ENCODE measurements at places on chromosomes 4 and X.

DNA sequence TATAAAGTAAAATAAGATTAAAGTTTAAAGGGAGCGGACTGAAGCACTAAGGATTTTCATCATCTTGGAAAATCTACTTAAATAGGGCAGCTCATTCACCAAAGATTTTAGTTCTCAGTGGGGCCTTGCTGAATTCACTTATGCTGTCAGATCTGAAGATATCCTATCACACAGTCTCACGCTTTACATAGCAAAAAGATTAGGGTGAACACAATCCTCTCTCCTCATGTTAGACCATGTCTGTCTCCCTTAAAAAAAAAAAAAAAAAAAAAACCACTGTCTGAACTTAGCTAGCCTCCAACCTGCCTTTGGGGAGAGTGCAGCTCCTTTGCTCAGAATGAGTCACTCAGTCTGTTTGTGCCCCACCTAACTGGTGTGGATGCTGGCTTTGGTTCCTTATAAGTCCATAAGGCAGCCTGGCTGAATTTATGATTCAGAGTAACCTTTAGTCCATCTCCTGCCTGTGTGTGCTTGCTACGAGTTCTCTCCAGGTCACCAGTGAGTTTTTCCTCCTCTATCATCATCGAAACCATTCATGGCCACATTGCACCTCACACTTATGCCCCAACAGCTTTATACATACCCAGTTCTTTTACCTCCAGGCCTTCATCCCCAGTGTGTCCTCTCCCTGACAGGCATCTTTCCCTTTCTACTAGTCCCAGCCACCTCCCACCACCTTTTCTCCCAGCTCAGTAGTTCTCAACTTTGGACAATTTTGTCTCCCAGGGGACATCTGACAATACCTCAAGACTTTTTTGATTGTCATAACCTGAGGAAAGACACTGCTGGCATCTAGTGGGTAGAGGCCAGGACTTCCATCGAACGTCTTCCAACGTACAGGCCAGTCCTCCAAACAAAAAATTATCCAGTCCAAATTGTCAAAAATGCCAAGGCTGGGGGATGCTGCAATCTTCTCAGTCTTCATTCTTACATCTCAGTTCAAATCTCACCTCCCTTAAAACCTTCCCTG, 220.7 kb upstream of the EMCN start:
- no peak for DNase-seq

- no peak for DNase-seq
Observed at GRCh38 chrX:39939678-39940077, 158.1 kb downstream of the BCOR start.

DNA sequence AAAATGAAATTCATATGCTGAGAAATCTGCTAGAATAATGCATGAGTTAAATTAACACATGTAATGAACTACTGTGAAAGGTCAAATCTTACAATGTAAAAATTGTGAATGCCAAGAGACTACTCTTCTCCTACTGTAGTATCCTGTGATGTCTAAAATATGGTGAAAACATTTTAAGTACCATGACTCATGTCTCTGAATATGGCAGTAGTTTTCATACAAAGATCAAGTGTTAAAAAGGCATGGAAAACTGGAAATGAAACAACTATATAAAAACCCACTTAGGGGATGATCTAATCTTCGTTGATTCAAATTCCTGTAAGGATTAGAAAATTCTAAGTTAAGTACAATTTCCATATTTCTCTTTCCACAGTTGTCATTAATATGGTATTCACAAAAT, 221.3 kb downstream of the PPP3CA start:
- no peak for DNase-seq

- no peak for DNase-seq
Observed at GRCh38 chr4:146063143-146063542, 112.4 kb upstream of the LSM6 start.

- DNase-seq: no peak
Observed at GRCh38 chr4:27318740-27319139, 458.1 kb downstream of the STIM2 start.

- no peak for DNase-seq
Observed at GRCh38 chr4:172750910-172751309, 417.7 kb upstream of the GALNT7 start.

- DNase-seq: no peak
Observed at GRCh38 chr4:29405116-29405515, 1315.1 kb upstream of the PCDH7 start.

DNA sequence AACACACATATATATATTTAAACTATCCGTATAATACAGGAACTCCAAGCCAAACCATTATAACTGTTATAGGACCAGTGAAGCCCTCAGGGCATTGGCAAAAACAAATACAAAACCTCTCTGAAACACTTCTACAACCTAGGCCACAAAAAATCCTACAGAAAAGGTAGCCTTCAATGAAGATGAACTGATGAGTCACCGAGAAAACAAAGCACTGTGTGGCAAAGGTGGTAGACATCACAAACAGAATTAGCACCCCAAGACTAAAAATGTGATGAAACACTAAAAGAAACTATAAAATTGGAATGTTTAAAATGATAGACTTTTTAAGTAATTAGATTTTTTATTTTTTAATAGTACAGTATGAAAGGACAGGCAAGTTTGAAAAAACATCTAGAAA, 5.5 kb upstream of the HSPA4L start:
- DNase-seq: no peak

GRCh38 chrX:132041015-132041414, 17.9 kb downstream of the STK26 start:
- no peak for DNase-seq

DNA sequence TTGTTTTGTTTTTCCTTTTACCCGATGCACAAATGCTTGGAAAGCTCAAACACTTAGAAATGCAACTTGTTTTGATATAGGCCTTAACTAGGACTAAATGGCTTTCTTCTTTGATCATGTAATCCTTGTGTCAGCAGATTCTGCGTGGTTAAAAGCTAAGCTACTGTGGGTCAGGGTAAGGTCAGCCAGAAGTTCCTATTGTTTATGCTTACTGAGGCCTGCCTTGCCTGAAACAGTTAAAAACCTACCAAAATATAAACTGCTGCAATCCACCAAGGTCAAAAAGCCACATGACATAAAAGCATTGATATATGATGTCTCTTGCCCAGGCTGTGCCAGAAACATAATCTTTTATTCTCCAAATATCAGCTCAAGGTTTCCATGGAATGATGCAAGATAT, 223.4 kb downstream of the FAM47B start:
- DNase-seq: no peak

- no peak for DNase-seq
Observed at GRCh38 chr4:102616636-102617035, 115.5 kb downstream of the NFKB1 start.

DNA sequence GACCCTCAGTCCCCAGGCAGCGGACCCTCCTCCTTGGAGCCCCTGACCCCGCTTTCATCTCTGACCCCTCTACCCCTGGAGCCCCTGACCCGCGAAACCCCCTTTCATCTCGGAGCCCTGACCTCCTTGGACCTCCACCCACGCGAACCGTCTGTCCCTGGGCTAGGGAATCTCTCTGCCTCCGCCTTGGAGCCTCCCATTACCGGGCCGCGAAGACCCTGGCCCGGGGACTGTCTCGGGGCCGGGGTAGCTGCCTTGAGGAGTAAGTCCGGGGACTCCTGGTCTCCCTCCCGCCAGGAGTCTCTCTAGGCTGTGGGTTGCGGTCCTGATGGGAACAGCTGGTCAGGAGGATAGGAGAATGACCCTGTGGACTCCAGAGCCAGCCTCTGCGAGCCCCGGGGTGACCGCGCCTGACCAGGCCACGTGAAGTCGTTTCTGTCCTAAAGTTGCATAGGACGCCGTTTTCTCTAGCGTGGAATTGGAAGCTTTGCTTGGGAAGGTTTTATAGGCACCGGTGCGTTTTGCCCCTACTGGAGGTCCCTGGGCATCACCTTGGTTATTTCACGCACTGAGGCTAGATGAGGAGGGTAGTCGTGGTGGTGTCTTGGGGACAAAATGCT, 824 bp downstream of the TBC1D14 start:
- no peak for DNase-seq

DNA sequence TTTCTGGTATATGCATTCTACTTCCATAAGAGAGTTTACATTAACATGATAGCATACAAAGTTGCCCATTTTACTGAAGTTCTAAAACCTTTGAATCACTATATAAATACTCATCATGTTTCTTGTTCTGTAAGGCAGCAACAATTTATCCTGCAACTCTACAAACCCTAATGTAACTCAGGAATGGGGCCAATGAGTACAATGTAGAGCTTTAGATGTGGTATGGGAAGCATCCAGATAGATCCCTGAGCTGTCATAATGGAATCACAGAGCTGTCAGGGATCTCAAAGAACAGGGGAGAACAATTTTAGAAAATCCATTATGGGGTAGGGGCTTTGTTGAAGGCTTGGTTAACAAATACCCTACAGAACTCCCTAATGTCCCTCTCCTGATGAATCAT, 88.5 kb downstream of the DCUN1D4 start:
- no peak for DNase-seq

GRCh38 chrX:71216485-71216884, 6.5 kb upstream of the GJB1 start:
- no peak for DNase-seq

DNA sequence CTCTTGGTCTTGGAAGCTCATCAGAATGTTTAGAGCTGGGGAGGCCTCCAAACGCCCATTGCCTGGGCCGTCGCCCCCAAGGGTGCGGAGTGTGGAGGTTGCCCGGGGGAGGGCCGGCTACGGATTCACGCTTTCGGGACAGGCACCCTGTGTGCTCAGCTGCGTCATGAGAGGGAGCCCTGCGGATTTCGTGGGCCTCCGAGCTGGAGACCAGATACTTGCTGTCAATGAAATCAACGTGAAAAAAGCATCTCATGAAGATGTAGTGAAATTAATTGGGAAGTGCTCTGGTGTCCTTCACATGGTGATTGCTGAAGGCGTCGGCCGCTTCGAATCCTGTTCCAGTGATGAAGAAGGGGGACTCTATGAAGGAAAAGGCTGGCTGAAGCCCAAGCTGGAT, 23.3 kb downstream of the RGS12 start:
- no peak for DNase-seq

GRCh38 chr4:41281038-41281634, 24.4 kb downstream of the UCHL1 start:
- no peak for DNase-seq

- no peak for DNase-seq
Observed at GRCh38 chr4:3252831-3253641, 4.1 kb downstream of the MSANTD1 start.

GRCh38 chr4:15926486-15926885, 12.1 kb downstream of the FGFBP1 start:
- DNase-seq: no peak

GRCh38 chr4:8838296-8838960, 33.2 kb downstream of the HMX1 start:
- no peak for DNase-seq

- no peak for DNase-seq
Observed at GRCh38 chrX:11537141-11537540, 128.6 kb downstream of the ARHGAP6 start.

- no peak for DNase-seq
Observed at GRCh38 chrX:135556055-135556454, 35.6 kb downstream of the INTS6L start.

- no peak for DNase-seq
Observed at GRCh38 chr4:3294401-3295241, 1.8 kb downstream of the RGS12 start.

- DNase-seq: no peak
Observed at GRCh38 chrX:16733013-16733412, 13.6 kb downstream of the SYAP1 start.

DNA sequence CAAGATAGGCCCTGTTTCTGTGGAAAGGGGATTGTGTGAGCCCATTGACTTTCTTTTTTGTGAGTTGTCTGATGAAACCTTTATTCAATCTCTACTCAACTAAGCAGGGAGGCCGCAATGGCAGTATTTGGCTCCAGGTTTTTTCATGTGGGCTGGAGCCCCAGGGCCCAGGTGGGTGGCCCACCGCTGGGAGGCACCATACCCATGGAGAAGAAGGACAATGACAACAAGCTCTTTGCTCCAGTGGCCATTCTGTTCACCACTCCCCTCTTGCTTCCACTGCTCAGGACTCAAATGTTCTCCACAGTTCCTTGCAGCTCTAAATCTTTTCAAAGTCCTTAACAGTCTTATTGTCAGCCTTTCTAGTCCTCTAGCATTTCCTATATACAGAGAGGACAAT, 54.1 kb downstream of the HOPX start:
- DNase-seq: no peak

- no peak for DNase-seq
Observed at GRCh38 chr4:25100021-25100555, 60.2 kb downstream of the SEPSECS start.

- no peak for DNase-seq
Observed at GRCh38 chrX:21394792-21395191, 20.6 kb downstream of the CNKSR2 start.

DNA sequence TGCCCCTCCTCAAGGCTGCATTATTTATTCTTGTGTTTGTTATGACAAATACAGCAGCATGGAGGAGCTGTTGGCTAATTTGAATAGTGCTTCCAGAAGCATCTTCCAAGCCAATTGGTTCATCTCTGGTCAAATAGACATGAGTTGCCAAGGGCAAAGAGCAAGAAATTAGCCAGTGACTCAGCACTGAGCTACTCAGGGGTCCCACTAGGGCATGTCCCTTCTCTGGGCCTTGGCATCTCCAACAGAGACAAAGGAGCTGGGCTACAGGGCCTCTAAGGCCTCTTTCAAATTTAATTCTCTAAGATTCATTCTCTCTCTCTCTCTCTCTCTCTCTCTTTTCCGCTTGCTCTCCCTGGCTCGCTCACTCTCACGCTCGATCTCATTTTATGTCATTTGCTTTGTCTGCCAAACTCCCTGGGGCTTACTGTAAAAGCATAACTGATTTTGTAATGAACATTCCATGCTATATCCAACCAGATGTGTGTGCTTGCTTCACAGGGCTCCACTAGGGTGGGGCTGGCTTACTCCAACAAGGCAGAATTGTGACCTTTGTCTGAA, 86.7 kb upstream of the MAGEA4 start:
- no peak for DNase-seq

GRCh38 chrX:40097504-40098263, at the start of gene BCOR:
BCOR (minus strand) TSS chrX:40097958; CDS start chrX:40077929, 20,029 bp downstream.
- DNase-seq: no peak

GRCh38 chr4:24517676-24518075, 66.7 kb downstream of the DHX15 start:
- no peak for DNase-seq

GRCh38 chrX:66698273-66699204, 59.7 kb upstream of the EDA2R start:
- DNase-seq: no peak

Measured in stimulated activated CD8-positive, alpha-beta memory T cell treated with anti-CD3 and anti-CD28 coated beads, Interleukin-4, amount 100 ng/mL, for 4 hours (primary cell).